T-helper 2 cell (primary cell): ENCODE measurements at places on chromosomes 6 and 20.

GRCh38 chr6:24876499-24877465 lies 59.0 kb downstream of the RIPOR2 start:
- DNase-seq: no peak

GRCh38 chr6:133906050-133906449 lies 17.1 kb downstream of the TCF21 start:
- DNase-seq: no peak

- DNase-seq: no peak
These were observed 96.4 kb downstream of the AIG1 start for GRCh38 chr6:143157131-143157530.

GRCh38 chr6:144307880-144308279 lies 22.7 kb downstream of the UTRN start:
- no peak for DNase-seq

GRCh38 chr20:20368418-20369249 lies 730 bp downstream of the INSM1 start:
- DNase-seq: no peak

DNA sequence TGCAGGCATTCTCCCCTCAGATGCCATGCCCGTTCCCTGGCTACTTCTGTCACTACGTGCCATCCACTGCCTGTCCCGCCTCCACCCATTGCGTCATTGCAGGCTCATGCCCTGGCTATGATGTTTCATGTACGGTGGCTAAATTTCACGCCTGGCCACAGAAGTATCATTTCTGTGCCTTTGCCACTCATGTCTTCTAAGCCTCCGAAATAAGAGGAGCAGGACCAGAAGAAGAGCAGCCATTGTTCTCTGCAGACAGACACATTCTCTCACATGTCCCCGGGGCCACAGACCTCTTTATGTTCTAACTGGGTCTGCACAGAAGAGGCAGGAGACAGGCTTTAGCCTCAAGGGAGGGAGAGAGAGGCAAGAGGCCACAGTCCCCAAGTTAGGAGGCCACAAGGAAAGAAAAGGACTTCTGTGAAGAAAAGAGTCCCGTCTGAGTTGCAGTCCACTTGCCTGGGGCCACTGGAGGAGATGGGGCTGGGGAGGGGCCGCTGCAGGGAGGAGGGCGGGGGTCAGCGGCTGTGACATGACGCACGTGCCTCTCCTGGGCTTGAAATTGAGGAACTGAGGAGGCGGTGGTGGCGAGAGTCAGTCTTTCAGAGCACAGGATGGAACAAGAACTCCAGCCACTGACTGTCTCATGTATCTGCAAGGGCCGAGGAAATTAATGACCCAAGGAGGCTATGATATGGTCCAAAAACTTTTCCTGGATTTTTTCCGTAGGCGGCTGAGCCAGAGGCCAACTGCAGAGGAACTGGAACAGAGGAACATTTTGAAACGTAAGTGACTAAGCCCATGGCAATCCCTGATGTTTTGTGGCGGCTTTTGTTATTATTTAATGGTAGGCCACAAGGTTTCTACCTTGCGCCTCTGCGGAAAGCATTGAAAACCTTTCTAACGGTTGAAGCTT lies 55.9 kb downstream of the TBC1D7 start:
- DNase-seq: no peak

DNA sequence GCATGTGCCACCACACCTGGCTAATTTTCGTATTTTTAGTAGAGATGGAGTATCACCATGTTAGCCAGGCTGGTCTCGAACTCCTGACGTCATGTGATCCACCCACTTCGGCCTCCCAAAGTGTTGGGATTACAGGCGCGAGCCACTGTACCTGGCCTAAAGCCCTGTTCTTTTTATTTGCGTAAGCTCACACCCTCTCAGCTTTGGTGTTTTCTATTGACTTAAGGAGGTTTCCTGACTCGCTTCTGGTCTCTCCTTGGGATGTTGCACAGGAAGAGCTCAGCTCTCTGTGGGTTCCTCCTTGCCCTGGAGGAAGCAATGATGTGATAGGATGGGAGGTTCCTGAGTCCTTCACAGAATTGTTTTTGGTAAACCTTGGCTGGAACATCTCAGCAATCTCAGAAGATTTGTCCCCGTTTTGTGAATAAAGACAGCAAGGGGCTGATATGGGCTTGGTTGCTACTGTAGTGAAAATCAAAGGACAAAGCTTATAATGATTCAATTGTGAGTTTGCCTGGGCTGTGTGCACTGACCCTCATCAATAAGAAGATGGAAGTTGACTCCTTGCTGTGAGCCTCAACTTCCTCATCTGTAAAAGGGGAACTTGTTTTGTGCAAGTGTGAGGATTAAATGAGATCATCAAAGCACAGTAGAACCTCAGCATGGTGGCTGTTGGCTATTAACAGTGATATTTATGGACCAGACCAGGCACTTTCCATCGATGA lies 27.0 kb downstream of the TOX2 start:
- DNase-seq: no peak

DNA sequence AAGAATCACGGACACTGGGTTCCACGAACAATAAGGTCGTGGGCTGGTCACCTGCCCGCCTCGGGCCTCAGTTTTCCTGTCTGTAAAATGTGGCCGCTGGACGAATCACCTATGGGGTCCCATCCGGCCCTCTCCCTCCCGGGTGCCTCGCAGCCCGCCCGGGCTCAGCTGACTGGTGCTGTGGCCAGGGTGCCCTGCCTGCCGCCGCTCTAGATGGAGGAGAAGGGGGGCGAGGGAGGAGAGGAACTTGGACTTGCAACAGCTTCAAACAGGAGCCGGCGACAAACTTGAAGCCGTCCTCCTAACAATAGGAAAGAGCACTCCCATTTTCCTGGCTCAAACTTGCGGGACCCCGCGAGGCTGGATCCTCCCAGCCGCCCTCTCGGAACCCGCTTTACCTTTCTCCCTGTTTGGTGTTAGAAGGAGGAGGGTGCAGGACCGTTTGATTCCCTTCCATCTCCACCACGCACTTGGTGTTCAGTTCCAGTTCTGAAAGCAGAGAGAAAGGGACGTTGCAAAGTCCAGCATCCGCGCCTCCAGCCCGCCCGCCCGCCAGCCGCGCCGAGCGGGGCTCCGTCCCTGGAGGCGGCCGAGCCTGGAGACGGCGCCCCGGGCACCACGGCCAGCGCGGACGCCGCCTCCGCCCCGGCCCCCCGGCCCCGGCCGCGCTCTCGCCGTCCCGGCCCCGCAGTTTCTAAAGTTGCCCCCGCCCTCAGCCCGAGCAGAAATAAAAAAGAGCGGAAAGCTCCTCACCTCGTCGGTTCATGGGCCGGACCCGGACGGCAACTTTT lies 584 bp downstream of the KIF13A start:
- no peak for DNase-seq

- peak; percentile 8 for DNase-seq
These were observed 101.7 kb upstream of the FOXA2 start for GRCh38 chr20:22686097-22686496.

DNA sequence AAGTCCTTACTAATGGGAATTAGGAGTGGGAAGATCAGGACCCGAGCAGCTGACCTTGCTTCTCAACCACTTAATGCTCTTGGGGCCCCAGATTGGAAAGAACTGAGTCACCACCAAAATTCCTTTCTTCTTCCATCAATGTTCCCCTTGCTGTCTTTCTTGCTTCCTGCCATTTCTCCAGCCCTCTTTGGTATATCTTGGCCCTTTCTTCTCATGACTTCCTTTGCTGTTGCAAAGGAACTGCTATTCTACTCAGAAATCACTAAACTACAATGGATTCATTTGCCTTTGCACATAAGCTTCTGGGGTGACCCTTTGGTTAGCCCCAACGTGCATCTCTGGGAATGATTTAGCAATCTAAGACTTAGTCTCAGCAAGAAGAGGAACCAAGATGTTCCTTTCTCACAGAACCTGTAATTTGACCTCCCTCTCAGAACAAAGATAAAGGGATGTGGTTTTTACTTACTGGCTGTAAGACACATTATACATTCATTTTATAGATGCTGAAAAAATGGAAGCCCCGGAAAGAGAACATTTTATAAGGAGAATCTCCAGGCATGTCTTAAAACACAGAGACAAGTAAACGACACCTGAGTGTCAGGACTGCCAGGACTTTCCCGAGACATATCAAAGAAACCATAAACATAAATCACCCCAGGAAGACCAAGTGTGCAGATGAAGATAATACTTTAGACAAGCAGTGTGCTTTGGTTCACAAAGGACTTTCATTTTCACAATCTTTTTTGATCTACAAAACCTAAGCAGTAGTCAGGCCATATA lies 99.0 kb upstream of the TNFAIP3 start:
- peak; percentile 74 for DNase-seq

- no peak for DNase-seq
These were observed 56.5 kb upstream of the HDGFL1 start for GRCh38 chr6:22512686-22513427.

DNA sequence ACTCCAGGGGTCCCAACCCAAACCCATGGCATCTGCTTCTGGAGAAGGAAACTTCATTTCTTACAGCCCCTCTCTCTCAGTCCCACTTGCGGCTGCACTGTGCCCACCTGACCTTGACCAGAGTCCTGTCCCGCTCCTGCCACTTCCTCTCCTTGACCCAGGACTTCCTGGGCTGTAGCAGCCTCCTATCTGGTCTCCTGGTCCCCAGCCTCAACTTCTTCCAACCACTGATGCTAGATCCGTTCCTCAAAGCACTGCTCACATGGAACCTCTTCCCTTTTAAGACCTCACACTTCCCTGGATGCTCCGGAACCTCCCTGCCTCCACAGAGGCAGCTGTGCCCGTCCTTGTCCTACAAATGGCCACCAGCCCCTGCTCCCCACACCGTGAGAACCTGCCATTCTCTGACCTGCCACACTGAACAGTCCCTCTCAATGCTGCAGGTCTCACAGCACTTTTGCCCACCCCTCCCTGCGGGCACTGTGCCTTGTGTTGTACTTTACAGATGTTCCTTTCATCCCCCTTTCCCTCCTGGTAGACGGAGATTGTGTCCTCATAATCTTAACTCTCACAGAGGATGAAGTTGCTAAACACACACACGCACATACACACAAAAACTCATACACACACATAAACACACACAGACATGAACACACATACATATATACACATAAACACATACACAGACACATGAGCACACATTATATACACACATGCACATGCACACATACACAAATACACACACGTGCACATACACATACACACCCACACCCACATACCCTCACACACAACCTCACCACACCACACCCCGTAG lies 59.6 kb upstream of the NXT1 start:
- no peak for DNase-seq

GRCh38 chr6:42715871-42716270 lies 6.5 kb downstream of the PRPH2 start:
- DNase-seq: no peak

DNA sequence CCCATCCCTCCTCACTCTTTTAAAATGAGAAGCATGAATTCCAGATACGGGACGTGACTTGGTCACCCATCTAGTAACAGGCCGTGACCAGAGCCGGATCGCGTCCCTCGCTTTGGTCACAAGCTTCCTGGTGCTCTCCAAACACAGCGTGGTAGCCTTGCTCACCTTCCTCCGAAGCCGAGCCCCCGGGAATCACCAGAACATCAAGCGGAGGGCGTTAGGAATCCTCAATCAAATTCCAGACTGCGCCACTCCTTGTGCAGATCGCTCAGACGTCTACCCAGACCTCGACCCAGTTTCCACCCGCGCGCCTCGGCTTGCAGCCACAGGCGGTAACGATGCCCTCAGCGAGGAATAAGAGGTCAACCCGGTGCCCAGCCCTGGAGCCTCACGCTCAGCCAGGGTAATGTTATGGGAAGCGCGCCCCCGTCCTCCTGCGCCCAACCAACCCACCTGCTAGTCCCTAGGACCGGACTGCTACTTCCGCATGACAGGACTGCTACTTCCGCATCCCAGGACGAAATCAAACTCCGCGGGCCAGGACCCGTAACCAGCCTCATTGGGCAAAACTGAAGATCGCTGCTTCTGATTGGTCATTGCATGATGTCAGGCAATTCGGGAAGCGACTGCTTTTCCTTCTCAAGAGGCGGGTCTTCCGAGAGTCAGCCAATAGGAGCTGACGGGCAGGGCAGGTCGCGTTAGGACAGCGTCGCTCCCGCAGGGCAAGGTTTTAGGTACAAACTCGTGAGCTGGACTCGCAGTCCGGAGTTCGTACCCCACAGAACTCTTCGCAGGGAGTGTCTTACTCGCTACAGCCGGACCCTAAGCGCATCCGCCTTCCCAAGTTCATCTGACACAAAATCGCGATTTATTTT lies at the start of gene MTFR2:
TSS of gene MTFR2 (minus strand) at position 501 of the 875 bp plus-strand sequence. CDS start 1,212 bp downstream, outside the sequence.
- peak; percentile 65 for DNase-seq
